Right atrium auricular region (tissue), 2 donors: ENCODE measurements at places on chromosomes 13 and 19. TPM values are rescaled to one million over a fixed set of nuclear protein-coding genes. Genes with fewer than 3 reads are reported as not detected.

Gene CATSPERD
- total RNA-seq = not detected

Gene SHISA2
- not detected for total RNA-seq

Gene ZMYM5
- total RNA-seq = 10.3 TPM

Gene CCNA1
- total RNA-seq = not detected

Gene FAM124A
- total RNA-seq = 8.0 TPM

Gene LRG1
- not detected for total RNA-seq
